Anterior cingulate cortex (tissue), 58 donors: ENCODE measurements at places on chromosomes 4 and X.
A peak's percentile ranks its signal among the peaks of the same experiment; 100 is the strongest.

DNA sequence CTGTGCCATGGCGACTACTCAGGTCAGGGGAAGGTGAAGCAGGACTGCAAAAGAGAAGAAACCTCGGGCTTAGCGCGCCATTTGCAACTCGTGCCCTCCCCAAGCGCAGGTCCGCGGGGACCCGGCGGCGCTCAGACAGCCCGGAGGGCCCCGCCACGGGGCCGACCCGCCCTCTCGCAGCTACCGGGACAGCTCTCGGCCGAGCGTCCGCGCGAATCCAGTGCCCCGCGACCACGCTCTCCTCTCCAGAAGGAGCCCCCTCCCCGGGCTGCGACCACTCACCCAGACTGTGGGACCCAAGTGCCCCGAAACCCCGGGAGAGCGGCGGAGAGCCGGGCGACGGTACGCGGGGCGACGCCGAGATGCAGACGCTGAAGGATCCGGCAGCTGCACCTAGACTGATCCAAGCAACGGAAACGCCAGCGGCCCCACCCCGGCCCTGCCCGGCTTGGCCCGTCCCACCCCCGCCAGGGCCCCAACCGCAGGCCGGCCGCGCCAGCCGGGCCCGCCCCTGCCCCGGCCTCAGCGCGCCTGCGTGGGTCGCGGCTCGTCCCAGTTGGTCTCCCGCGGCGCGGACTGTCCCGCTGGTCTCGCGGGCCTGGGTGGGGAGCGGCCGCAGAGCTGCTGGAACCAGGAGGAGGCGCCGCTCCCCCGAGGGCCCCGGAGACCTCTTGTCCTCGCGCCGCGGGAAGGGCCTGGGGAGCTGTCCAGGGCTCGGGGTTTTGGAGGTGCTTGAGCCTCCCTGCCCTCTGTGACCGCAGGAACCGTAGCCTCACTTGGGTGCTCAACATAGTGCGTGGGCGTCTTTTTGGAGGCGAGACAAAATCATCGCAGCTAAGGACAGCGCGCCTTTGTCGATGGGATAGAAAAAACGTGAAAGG lies at the start of gene ANXA5:
TSS of gene ANXA5 (minus strand) at position 400 of the 881 bp plus-strand sequence. CDS start at position 9, 391 bp downstream.
- DNase-seq: peak; percentile 77

GRCh38 chr4:6391852-6392188 lies 80.6 kb downstream of the PPP2R2C start:
- no peak for DNase-seq

- DNase-seq: no peak
Measured at GRCh38 chr4:84814094-84814750, 152.3 kb downstream of the WDFY3 start.

GRCh38 chrX:40188573-40189417 lies 91.0 kb upstream of the BCOR start:
- no peak for DNase-seq

GRCh38 chr4:718460-718859 lies 12.8 kb downstream of the PCGF3 start:
- no peak for DNase-seq

GRCh38 chrX:27890611-27891010 lies 82.8 kb downstream of the MAGEB10 start:
- DNase-seq: no peak

DNA sequence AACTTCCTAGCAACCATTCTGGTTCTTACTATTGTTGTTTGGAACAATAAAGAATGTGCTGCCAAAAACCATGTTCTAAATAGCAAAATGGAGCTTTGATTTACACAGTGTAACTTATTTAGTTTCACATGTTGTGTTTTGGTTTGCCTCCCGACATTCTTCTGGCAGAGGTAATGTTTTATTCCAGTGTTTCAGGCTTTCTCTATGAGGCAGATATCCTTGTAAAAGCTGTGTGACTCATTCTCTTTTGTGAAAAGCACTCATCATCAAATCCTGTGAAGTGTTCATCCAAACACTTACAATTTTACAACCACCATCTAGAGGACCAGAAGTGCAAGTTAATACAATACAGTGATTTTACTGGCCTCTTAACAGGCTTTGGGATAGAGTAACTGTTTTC lies 219.0 kb upstream of the GIMD1 start:
- DNase-seq: no peak

GRCh38 chrX:29858714-29859113 lies 356.6 kb upstream of the MAGEB2 start:
- DNase-seq: no peak

- DNase-seq: no peak
Measured at GRCh38 chr4:64713256-64713840, 304.1 kb upstream of the TECRL start.

DNA sequence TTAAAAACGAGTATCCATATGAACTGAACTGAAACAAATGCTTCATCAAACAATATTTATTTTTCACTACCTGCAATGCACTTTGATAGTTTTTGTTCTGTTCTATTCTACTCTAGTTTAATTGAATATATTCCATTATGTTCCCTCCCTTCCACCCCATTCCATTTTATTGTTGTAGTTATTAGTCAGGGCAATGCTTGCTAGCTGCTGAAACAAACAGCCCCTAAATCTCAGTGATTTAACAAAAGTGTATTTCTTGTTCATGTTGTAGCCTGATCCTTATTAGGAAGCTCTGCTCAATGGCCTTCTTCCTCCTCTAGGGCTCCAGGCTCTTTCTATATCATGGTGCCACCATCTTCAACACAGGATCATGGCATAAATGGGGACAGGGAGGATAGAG lies 122.3 kb upstream of the RAI2 start:
- no peak for DNase-seq

DNA sequence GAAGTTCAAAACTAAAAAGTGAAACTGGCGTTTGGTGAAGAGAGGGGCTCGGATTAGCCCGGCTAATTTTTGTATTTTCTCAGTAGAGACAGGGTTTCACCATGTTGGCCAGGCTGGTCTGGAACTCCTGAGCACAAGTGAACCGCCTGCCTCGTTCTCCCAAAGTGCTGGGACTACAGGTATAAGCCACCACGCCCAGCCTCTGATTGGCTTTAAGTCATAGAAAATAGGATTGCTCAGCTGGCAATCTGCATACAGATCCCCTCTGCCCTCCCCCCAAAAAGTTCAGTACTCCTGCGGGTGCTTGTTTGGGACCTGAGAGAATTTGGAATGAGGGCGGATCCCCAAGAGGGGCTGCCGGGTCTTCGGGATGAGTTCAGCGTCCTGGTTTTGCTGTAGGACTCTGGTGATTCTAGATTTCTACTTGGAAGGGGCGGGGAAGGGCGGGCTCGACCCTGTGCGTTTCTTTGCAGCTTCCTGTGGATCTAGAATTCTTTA lies 537 bp upstream of the PRKX start:
- no peak for DNase-seq

DNA sequence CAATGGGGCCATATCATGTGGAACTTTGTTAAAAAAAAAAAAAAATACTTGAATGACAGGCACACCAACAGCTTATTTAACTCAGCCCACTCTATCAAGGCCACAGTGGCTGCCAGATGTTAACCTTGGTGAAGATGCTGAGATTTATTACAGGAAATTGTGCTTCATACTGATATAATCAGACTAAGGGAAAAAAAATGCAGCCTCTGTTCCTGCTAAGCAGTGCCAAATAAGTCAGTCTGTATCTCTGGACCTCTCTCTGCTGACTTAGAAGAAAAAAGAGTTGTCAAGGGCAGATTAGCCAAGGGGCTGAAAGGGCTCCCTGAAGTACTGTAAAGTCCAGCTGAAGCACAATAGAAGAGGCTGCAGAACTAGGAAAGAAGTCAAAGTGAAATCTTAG lies 677.7 kb upstream of the HTR2C start:
- DNase-seq: no peak

GRCh38 chr4:55654131-55654530 lies 18.0 kb upstream of the NMU start:
- DNase-seq: no peak

GRCh38 chrX:72131317-72132294 lies at the start of gene RTL5:
Gene RTL5 (minus strand): TSS chrX:72131915.
- peak; percentile 84 for DNase-seq

- no peak for DNase-seq
Measured at GRCh38 chrX:142149919-142150318, 55.2 kb downstream of the MAGEC2 start.

- no peak for DNase-seq
Measured at GRCh38 chrX:318739-319578, at the start of gene GTPBP6. Gene GTPBP6 (minus strand): TSS chrX:318796. CDS start chrX:318787, 9 bp downstream.

DNA sequence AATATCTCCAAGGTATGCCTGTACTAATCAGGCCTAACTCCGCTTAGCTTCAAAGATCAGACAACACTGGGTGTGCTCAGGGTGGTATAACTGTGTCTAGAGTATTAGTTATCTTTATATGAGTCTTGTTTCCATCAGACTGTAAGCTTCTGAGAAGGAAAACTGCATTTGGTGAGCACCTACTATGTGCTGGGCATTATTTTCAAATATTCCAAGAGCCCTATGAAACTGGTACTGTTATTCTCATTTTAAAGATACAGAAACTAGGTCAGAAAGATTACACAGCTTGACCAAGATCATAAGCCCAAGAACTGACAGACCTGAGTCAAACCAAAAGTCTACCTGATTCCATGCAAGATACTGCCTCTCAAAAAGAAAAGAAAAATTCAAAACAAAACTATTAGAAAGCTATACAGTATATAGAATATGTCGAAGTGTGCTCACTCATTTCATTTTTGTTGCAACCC lies 44.4 kb downstream of the LRBA start:
- no peak for DNase-seq

GRCh38 chrX:13699183-13699826 lies 10.4 kb downstream of the RAB9A start:
- no peak for DNase-seq

- no peak for DNase-seq
Measured at GRCh38 chr4:183600189-183600685, 58.7 kb downstream of the RWDD4 start.

DNA sequence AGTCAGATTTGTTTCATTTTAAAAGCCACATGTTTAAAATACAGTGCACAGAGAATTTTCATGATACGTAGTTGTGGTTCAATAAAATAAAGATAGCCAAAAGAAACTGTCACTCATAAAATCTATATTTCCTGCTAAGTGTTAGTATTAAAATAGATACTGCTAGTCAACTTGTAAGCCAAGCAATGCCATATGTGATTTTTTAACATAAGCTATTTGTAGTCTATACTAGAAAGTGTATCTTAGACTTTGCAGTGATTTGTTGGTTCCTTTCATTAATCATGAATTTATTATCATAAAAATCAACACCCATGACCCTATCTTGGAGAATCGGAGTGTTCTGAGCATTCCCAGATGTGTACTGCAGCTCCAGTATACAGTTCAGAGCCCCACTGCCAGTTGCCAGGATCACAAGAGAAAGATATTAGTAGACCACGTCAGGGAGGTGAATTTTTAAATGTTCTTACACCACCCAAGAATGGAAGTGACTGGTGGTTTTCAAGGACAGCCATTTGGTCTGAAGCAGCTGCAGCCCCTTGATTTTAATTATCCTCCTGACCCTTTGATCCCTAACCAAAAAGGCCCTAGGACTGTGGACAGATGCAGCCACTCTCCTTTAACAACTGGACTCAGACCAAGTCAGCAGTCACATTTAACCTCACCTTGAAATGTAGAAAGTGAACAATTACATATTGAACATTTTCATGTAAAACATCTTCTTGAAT lies 163.1 kb downstream of the PALLD start:
- no peak for DNase-seq

DNA sequence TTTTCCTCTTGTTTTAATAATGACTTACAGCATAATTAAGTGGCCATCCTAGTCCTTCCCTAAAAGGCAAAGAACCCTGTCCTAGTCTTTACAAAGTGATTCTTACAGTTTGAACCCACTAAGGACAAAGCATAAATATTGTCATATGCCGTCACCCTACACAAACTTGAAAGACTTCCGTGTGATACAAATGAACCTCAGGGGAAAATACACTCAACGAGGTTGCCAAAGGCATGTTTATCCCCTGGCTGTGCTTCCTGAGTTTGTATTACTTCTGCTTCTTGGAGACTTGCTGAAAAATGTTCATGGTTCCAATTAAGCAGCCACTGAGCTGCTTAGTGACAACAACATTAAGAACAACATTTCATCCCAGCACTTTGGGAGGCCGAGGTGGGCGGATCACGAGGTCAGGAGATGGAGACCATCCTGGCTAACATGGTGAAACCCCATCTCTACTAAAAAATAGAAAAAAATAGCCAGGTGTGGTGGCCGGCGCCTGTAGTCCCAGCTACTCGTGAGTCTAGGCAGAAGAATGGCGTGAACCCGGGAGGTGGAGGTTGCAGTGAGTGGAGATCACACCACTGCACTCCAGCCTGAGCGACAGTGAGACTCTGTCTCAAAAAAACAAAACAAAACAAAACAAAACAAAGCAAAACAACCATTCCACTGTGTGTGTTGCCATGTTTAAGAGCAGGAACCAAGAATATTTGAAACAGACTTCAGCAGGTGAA lies 16.2 kb downstream of the RASSF6 start:
- DNase-seq: no peak

DNA sequence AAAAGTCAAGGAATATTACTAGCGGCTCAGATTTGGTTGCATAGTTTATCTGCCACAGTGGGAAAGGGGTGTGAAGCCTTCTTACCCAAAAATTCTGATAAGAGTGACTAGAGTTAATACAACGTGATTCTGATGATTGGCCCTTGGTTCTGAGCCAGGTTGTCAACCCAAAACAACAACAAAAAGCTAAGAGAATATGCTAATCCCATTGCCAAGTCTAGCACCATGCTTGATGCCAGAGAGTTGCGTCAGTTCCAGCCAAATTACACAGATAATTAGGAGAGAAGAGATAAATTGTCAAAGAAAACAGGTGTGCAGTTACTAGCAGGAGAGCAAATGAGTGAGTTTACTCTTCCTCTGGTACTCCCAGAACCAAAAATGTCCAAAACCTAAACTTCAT lies 287.4 kb upstream of the AGA start:
- no peak for DNase-seq

DNA sequence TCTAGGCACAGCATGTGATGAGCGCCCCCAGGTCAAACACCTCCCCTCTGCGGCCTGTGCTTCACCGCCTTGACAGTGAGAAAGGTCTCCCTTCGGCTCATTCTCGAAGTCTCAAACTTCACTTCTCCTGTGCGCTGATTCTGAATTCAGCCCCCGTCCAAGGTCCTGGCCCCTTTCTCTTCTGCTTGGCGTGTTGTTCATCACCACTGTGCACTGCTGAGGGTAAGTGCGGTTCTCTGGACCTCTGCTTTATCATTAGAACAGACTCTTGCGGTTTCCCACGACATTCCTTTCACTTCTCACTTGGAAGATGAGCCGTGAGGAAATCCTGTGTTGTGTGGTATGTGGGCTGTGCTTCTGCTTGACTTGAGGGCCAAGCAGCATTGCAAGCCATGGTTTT lies 11.9 kb downstream of the HTT-AS start:
- DNase-seq: no peak

DNA sequence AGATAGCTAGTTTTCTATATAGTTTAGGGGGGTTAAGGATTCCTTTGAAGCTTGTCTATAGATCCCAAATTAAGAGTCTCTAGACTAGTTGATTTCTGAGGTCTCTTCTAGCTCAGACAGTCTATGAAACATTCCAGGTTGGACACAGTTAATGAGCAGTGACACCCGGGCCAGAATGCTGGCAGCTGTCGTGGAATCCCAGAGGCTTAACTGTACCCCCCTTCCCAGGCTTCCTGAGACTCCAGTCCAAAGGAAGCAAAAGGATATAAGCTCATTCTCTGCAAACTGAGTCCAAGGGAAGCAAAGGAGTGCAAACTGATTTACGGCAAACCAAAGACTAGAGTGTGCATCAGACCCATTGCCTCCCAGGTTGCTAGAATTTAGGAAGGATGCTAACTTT lies 62.9 kb downstream of the DCX start:
- DNase-seq: no peak

- DNase-seq: no peak
Measured at GRCh38 chr4:86132468-86132867, 227.4 kb downstream of the MAPK10 start.
